Suppressor macrophage treated with lipopolysaccharide for 4 hours (primary cell): ENCODE measurements at places on chromosomes 12 and 14.

DNA sequence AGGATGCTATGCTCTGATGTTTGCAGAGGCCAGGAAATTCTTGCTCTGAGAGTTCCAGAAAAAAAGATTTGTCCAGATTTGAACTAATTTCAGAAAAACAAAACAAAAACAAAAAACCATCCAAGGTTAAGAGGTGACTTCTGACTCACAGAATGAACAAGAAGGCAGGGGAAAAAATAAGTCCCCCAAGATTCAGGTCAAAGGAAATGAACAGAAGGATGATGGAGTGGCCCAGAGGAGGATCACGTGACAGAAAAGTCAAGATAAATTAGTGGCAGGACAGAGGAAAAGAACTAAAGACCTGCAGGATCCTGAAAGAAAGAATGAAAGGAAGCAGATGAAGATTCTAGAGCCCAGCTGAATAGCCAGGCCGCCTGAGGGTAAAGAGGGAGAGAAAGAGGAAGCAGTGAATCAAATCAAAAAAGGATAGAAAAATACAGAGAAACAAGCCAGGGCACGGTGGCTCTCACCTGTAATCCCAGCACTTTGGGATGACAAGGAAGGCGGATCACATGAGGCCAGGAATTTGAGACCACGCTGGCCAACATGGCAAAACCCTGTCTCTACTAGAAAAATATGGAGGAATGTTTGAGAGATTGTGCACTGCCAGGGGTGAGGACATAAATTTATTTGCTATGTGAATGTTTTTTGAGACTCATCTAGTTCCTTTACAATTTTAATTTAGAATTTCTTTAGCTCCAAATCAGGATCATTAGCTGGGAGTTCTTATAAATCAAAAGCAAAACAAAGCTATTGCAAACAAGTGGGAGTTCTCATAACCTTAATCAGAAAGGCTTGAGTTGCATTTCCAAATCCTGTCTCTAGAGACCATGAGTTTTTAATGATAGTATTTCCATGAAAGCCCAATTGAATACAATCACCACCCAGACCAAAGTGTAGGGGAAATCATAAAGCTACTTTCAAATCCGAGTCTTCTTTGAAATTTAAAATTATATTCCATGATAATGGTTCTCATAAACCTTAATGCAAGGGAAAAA is 217.1 kb upstream of the PLEKHG7 start:
- DNase-seq = no peak

DNA sequence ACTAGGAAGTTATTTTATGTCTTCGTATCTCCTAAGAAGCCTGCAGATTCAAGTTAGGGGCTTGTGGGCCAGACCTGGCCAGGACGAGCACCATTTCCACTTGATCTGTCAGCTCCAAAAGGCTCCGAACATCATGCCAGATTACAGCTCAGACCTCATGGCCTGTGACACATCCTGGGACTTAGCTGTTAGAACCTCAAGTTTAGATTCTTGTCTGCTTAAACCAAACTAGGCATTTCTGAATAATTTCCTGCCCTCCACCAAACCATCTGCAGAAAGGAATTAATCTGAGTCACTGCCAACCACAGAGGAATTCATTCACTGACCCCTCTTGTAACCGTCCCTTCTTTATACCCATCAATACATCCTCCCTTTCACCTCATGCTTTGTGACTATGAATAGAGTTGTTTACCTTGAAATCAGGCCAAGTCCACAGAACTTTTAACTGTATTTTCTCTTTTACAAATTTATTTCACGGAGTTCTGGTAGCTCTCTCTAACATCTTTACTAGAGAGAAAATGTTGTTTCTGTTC is 120.3 kb downstream of the FBXL14 start:
- DNase-seq = no peak

DNA sequence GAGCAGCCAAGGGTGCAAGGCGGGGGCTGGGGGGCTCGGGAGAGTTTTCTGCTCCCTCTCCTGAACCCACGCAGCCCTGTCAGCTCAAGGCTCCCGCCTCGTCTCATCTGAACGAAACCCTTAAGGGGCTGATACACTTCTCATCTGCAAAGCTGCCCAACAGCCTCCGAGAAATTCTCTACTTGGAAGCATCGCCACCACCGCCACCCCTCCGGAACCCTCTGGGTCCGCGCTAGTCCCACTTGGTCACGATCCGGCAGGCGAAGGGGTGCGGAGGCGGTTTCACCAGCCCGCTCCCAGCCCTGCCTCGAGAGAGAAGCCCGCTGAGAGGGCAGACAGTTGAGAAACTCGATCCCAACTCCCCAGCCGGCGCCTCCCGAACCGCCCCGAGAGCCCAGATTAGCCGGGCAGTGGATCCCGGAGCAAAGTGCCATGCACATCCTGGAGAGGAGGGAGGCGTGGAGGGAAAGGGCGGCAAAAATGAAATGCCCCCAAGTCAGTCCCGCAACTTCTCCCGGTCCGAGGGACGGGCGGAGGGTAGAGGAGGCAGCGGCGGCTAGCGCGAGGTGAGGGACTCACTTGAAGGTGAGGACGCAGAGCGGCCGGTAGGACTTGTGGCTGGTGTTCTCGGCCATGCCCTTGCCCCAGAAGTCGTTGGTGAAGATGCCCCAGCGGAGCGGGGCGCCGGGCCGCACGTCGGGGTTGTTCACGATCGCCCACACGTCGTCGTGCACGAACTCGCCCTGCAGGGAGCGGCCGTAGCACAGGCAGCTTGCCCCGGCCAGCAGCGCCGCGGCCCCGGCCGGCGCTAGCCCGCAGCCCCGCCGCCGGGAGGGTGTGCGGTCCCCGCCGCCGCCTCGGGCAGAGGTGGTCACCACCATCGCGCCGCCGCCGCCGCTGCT is 620 bp downstream of the TMTC1 start:
- DNase-seq = peak; percentile 49

GRCh38 chr12:56931474-56931978 is 2.7 kb downstream of the SDR9C7 start:
- peak; percentile 76 for DNase-seq

DNA sequence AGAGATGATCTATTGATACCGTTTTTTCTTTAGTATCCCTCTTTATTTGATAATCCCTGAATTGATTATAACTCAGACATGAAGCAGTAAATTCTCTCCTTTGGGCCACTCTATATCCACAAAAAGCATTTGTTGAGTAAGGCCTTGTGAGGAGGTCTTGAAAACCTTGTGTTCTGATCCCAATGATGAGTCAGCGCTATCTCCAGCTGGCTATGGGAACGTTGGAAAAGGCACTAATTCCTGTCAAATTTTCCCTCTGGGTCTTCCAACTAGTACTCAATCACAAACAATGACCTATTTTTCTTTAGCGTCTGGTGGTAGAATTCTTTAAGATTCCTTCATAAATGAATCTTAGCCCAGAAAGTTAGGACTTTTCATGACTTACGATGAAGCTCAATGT is 168.4 kb upstream of the LRIG3 start:
- no peak for DNase-seq

GRCh38 chr14:100552524-100553125 is 34.6 kb downstream of the BEGAIN start:
- no peak for DNase-seq

GRCh38 chr14:71586131-71586897 is 345.9 kb upstream of the RGS6 start:
- no peak for DNase-seq

DNA sequence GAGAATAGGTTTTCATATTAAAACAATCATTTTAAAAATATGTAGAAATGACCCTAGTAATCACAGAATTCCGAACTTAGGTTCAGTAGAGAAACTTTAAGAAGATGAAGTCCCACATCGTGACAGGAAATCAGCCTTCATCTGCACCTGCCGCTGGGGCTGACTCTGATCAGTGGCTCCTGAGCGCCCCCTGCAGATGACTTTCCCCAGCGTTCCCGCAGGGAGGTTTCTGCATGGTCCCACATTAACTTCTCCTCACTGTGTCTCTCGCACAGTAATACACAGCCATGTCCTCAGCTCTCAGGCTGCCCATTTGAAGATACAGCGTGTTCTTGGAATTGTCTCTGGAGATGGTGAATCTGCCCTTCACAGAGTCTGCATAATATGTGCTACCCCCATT is 1131.1 kb downstream of the TMEM121 start:
- no peak for DNase-seq

DNA sequence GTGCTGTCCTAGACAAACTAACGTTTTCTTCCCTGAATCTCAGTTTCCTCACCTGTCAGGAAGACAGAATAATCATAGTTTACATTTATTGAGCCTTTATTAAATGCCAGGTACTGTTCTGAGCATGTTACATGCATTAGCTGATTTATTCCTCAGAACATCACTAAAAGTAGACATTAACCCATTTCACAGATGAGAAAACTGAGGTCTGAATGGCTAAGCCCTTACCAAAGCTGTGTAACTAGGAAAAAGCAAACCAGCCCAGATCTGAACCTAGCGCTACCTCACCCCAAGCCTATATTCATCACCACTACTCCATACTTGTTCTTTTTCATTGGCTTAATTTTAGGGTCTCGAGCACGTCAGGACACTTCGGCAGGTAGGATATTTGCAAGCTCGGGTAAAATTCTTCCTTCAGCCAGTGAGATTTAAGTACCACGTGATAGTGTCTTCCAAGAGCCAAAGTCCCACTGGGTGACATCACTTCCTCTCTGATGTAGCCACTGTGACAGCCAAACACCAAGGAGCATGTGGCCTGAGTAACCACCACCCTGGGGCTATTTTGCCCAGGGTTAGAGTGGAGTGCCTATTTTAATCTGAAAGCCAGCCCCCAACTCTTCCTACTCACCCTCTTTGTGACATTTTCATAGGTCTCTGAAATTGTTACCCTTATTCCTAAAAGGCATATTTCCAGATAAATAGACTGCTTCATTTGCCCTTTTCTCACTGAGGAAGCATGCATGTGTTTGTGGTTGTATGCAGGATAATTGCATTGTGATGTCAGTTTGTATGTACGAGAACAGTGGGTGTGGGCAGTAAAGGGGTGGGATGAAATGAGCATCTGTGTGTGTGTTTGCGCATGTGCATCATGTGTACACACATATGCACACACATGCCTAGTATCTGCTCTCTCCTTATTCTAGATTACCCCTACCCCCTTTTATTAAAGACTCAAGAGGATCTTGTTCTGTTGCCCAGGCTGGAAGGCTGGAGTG is 62.2 kb upstream of the WSCD2 start:
- no peak for DNase-seq

DNA sequence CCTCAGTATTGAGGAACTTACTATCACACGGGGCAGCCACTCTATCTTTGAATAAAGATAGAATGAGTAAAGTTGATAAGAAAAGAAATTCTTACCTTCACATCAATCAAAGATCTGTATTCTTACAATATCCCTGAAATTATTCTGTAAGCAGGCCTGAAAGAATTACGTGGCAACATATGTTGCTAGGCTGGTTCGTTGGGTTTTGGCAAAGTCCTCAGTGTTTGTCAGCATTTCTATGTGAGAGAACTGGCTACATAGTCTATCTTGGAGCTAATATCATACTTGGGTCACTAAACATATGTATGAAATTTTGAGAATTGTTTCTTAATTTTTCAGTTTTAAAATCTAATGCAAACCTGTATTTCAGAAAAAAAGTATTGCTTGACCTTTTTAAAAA is 412.2 kb upstream of the GARIN6 start:
- no peak for DNase-seq

DNA sequence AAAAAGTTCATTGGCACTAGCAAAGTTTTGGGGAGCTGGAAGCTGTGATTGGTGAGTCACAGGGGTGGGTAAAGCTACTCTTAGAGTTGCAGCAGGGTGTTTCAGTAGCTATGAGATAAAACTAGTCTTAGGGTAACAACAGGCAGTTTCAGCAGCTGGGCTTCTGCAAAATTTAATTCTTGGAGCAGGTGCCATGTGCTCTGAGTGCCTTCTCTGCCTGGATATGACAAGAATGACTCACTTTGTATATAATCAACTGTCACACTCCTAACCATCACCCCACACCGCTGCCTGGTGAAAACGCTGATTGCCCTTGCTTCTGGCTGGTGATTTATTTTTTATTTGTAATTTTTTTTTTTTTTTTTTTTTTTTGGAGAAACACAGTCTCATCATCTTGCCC is 10.5 kb upstream of the PLBD2 start:
- DNase-seq = no peak

GRCh38 chr12:90622431-90622830 is 332.5 kb downstream of the CCER1 start:
- DNase-seq = no peak

- DNase-seq = no peak
These were observed 232.6 kb upstream of the EGLN3 start for GRCh38 chr14:34183478-34183877.

GRCh38 chr12:89492883-89493282 is 31.7 kb downstream of the GALNT4 start:
- DNase-seq = no peak

GRCh38 chr12:118467641-118468305 is 91.4 kb downstream of the SUDS3 start:
- DNase-seq = no peak

- DNase-seq = no peak
These were observed 23.0 kb downstream of the VPS37B start for GRCh38 chr12:122872815-122873361.

GRCh38 chr14:69633238-69633637 is 21.8 kb downstream of the SUSD6 start:
- DNase-seq = no peak

- peak; percentile 75 for DNase-seq
These were observed 5.9 kb downstream of the KRT86 start for GRCh38 chr12:52280319-52280795.

DNA sequence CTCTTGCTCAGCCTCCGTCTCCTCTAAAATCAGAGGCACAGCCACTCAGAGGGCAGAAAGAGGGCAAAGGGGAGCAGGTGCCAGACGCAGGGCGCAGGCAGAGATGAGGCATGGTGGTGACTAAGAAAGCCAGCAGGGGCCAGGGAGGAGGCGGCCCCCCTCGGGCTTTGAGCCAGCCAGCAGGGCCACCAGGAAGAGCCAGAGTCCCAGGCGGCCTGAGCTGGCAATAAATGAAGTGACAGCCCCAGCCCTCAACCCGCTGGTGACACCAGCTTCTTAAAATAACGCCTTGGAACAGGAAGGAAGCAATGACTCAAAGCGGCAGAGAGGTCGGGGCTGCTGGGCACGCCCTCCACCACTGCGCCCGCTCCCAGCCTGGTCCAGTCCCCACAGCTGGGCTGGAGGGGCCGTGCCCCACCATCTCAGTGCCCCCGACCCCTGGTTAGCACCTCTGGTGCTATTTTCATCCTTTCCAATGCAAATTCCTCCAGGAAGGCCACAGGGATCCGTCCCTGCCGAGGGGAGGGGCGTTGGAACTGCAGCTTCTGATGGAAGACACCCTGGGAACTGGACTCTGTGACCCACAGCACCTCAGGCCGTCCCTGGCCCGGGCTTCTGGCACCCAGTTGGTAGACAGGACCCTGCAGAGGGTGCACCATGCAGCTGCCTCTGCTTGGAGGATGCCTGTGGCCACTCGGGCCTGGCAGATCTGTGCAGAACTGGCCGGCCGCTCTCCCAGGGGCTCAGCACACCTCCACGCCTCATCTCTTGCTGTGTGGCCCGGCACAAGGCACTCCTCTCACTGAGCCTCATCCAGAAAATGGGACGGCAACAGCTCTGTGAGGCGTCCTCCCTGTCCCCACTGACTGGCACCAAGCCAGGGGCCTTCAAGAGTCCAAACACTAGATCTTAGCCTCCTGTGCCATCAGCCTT is 113.7 kb downstream of the NCOR2 start:
- peak; percentile 96 for DNase-seq
